CD4-positive, alpha-beta T cell treated with Interleukin-4 for 4 hours (primary cell): ENCODE measurements at places on chromosomes 12 and 14.

- no peak for DNase-seq
These were observed 158.7 kb upstream of the LRIG3 start for GRCh38 chr12:59079002-59079401.

- DNase-seq, result peak; percentile 50
These were observed 90.3 kb downstream of the C12orf75 start for GRCh38 chr12:105420659-105421240.

DNA sequence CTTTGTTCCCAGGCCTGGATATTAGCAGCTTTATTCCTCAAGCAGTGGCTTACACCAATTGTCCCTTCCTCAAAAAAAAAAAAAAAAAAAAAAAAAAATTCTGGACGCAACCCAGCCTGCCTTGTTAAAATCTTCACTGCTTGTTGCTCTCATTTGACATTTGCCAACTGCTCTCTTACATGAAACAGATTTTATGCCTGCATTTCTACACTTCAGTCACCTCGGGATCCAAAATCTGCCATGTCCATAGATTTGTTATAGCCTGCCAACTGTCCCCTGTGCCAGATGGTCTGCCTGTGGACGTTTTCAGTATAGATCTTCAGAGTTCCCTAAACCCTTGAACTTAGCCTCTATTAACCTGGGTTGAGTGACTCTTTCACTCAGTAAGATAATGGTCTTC, 651.5 kb downstream of the FSCB start:
- DNase-seq, result no peak

- no peak for DNase-seq
These were observed at the start of gene KCNK13 for GRCh38 chr14:90061685-90062126. Gene KCNK13 (plus strand): TSS chr14:90061994. CDS start chr14:90062206, 212 bp downstream.

DNA sequence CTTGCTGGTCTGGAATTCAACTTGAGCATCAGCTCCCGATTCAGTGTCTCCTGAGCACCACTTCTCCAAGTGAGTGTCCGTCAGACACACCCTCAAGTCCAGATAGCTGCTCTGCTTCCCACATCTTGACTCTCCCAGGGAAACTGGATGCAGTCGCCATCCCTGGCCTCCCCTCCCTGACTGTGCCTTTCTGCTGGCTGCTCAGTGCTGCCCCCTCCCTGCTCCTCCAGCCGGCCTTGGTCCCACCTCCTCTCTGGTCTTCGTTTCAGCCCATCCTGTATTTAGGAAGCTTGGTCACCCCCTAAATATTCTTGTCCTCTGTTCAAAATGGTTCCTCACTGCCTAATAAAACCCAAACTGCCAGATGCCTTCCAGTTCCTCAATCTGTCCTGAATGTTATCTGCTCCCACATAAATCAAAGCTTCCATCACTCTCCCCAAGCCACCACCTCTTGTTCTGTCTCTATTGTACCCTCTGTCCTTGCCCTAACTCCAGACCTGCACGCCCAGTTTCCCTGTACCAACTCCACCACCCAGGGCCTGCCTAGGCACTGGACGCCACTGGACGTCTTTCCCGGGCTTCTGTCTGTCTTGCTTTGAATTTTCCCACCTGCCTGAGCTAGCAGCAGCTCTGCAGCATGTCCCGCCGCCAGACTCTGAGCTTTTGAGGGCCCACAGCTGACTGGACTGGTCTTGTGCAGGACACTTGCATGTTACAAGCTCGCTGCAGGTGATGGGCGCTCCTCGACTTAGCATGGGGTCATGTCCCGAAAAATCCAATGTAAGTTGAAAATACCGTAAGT, 33.8 kb downstream of the CCDC92 start:
- no peak for DNase-seq

DNA sequence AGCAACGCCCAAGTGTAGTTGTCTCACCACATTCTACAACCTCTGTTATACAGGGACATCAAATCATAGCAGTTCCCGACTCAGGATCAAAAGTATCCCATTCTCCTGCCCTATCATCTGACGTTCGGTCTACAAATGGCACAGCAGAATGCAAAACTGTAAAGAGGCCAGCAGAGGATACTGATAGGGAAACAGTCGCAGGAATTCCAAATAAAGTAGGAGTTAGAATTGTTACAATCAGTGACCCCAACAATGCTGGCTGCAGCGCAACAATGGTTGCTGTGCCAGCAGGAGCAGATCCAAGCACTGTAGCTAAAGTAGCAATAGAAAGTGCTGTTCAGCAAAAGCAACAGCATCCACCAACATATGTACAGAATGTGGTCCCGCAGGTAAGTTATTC, 123.0 kb downstream of the ARID2 start:
- no peak for DNase-seq

GRCh38 chr12:62625228-62625627, 158.6 kb downstream of the MON2 start:
- DNase-seq, result no peak

DNA sequence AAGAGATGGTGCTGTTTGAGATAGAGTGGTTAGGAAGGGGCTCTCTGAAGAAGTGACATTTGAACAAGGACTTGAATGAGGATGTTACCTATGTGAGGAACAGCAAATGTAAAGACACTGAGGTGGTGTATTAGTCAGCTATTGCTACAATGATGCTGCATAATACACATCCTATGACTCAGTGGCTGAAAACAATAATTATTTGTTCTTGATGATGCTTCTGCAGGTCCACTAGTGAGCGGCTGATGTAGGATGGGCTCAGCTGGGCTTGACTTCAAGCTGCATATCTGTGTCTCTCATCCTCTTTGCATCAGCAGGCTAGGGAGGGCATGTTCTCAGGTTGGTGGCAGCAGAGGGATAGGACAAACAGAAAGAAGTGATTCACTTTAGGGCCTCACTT, 21.4 kb upstream of the CLMN start:
- no peak for DNase-seq
